ENCODE measurements at places on chromosomes 2 and 18. TPM values are rescaled to one million over a fixed set of nuclear protein-coding genes. Genes with fewer than 3 reads are reported as not detected.

Gene ABCG5
- not detected for total RNA-seq

Gene ZAP70
- 13.5 TPM for total RNA-seq

Gene ERMN
- total RNA-seq = 1.1 TPM

Gene SOX11
- 2.0 TPM for total RNA-seq

Gene POTEJ
- total RNA-seq = 0.10 TPM

Gene SIX3
- not detected for total RNA-seq

Gene AMER3
- total RNA-seq = not detected

Gene ADI1
- 108 TPM for total RNA-seq

Gene DNAH7
- 0.27 TPM for total RNA-seq

Gene PCARE
- 0.86 TPM for total RNA-seq

Gene GPR39
- total RNA-seq = not detected

Gene FHL2
- 2,665 TPM for total RNA-seq

Gene SERPINB13
- total RNA-seq = not detected

Gene GKN1
- not detected for total RNA-seq

Gene ACADL
- 2.0 TPM for total RNA-seq

Gene PSMA8
- total RNA-seq = not detected
